Left renal pelvis (tissue), 4 donors: ENCODE measurements at places on chromosomes 3 and 15. TPM values are rescaled to one million over a fixed set of nuclear protein-coding genes. Genes with fewer than 3 reads are reported as not detected.

The MESP2 gene
- polyA plus RNA-seq = 0.34 TPM

The CKMT1B gene
- 2.4 TPM for polyA plus RNA-seq

The CEP19 gene
- polyA plus RNA-seq = 5.1 TPM

The RASGRF1 gene
- 0.47 TPM for polyA plus RNA-seq

The ALS2CL gene
- polyA plus RNA-seq = 7.5 TPM

The CSPG4 gene
- polyA plus RNA-seq = 8.5 TPM

The GOLGA8O gene
- polyA plus RNA-seq = not detected

The CD80 gene
- polyA plus RNA-seq = 0.12 TPM

The RYR3 gene
- polyA plus RNA-seq = 4.0 TPM

The P2RY14 gene
- 1.1 TPM for polyA plus RNA-seq
